Lung microvascular endothelial cell (primary cell): ENCODE measurements at places on chromosomes 1 and 21. TPM values are rescaled to one million over a fixed set of nuclear protein-coding genes. Genes with fewer than 3 reads are reported as not detected.
A peak's percentile ranks its signal among the peaks of the same experiment; 100 is the strongest.

Gene CSMD2
- total RNA-seq, result under 0.01 TPM in 2 replicates

Gene SH3D21
- total RNA-seq, result 0.44 and 0.99 TPM in 2 replicates

- peak; percentile 27 for DNase-seq
Measured at GRCh38 chr1:198657550-198658064, 18.8 kb downstream of the PTPRC start.

Gene FMO4
- 0.79 and 1.1 TPM in 2 replicates for total RNA-seq

- no peak for DNase-seq
Measured at GRCh38 chr1:168281603-168282325, 1.1 kb downstream of the TBX19 start.

GRCh38 chr1:111199881-111200801 lies at the start of gene DENND2D:
Gene DENND2D, minus strand, starts transcription at chr1:111200646. Its CDS starts 187 bp downstream, at chr1:111200459.
- DNase-seq, result no peak

DNA sequence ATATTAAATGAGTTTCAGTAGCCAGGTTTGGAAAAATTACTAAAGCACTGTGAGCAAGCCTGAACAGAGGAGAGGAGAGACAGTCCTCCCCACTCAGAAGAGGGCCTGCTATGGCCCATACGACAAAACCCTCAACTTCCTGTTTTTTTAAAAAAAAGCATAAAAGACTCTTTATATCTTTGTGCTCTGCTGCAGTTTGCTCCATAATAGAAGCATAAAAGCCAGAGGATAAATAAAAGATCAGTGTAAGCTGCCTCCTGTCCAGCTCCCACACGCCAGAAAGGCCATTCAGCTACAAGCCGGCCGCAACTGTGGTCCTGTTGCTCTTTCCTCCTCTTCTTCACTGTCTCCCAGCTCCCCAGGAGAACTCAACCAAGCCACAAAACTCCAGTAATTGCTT lies 37.8 kb downstream of the NID1 start:
- DNase-seq, result no peak

GRCh38 chr1:24228311-24228710 lies 41.2 kb upstream of the IFNLR1 start:
- no peak for DNase-seq
